Fibroblast of skin of right biceps (primary cell): ENCODE measurements at places on chromosomes 12 and 14.
A peak's percentile ranks its signal among the peaks of the same experiment; 100 is the strongest.

GRCh38 chr14:68520637-68521556 lies 272.0 kb downstream of the ZFP36L1 start:
- DNase-seq: no peak

DNA sequence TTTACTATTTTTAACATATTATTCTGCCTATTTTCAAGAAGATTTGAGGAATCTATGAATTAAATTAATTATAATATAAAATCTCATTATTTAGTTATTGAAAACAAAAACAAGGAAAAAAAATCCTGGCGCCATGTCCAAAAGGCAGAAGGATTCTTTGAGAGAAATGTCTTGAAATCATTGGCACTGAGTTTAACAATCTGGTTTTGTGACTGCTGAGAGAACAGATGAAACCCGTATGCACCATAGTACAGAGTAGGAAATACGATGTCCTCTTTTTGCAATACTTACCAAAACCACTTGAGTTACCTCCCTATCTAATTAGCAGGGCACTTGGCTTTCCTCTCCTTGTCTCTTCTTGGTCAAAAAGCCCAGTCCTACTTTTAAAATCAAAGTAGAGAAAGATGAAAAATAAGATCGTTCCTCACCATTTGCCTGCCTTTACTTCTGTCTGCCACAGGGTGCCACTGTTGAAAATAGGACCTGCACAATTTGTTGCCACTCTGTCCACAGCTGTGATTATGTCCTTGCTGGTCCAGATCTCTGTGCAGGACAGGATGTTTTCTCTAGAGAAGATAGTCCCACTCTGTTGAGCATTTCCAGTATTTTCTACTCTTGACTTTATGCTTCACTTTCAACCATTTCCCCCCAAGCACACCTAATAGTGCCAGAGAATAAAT lies 179.7 kb downstream of the PDZRN4 start:
- DNase-seq: no peak

GRCh38 chr12:24081606-24082005 lies 132.1 kb upstream of the SOX5 start:
- DNase-seq: no peak

GRCh38 chr14:70896981-70897380 lies 10.3 kb upstream of the PCNX1 start:
- peak; percentile 53 for DNase-seq

DNA sequence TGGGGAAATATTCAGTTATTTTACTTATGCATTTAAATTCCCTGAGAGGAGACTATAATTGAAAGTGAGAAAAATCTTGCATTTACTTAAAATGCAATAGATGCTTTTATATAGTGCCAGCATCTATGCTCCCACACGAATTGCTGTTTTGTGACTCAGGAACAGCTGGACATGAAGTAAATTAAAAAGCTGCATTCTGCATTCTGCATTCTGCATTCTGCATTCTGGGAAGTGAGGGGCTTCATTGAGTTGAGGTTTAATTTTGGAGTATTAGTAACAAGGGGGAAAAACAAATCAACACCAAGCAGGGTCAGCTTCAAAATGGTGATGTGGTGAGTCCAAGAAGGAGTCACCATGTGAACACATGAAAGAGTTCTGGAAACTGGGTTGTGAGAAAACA lies 101.2 kb downstream of the C12orf50 start:
- DNase-seq: no peak

GRCh38 chr14:92624764-92625163 lies 111.2 kb downstream of the RIN3 start:
- DNase-seq: no peak

- no peak for DNase-seq
These were observed 2.6 kb downstream of the WSCD2 start for GRCh38 chr12:108131657-108132126.

DNA sequence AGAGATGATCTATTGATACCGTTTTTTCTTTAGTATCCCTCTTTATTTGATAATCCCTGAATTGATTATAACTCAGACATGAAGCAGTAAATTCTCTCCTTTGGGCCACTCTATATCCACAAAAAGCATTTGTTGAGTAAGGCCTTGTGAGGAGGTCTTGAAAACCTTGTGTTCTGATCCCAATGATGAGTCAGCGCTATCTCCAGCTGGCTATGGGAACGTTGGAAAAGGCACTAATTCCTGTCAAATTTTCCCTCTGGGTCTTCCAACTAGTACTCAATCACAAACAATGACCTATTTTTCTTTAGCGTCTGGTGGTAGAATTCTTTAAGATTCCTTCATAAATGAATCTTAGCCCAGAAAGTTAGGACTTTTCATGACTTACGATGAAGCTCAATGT lies 168.4 kb upstream of the LRIG3 start:
- DNase-seq: peak; percentile 65

DNA sequence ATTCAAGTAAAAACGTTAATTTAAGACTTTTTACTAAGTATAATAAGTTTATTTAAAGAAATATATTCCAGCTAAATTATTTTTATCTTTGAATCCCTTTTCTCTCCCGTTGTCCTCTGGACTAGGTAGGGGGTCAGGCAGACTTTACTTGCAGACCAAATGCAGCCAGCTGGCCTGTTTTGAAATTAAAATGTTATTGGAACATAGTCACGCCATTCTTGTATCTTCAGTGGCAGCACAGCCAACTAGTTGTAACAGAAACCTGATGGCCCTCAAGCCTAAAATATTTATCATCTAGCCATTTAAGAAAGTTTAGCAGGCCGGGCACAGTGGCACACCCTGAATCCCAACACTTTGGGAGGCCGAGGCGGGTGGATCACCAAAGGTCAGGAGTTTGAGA lies 52.7 kb downstream of the BCAT1 start:
- DNase-seq: no peak

GRCh38 chr12:116425256-116426193 lies 133.7 kb upstream of the MAP1LC3B2 start:
- peak; percentile 19 for DNase-seq

DNA sequence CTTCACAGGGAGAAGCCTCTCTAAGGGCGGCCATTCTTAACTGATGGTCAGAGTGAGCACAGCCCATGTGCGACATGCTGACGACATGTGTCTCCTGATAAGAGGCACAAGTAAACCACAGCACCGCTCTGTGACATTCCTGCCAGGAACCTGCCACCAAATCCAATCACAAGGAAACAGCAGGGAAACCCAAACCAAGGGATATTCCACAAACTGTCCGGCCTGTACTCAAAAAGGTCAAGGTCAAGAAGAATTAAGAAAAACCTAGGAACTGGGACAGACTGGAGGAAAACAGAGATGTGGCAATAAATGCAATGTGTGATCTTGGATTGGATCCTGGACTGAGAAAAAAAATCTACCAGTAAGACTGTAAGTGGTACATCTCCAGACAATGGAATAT lies 91.9 kb downstream of the SYNE3 start:
- DNase-seq: no peak

DNA sequence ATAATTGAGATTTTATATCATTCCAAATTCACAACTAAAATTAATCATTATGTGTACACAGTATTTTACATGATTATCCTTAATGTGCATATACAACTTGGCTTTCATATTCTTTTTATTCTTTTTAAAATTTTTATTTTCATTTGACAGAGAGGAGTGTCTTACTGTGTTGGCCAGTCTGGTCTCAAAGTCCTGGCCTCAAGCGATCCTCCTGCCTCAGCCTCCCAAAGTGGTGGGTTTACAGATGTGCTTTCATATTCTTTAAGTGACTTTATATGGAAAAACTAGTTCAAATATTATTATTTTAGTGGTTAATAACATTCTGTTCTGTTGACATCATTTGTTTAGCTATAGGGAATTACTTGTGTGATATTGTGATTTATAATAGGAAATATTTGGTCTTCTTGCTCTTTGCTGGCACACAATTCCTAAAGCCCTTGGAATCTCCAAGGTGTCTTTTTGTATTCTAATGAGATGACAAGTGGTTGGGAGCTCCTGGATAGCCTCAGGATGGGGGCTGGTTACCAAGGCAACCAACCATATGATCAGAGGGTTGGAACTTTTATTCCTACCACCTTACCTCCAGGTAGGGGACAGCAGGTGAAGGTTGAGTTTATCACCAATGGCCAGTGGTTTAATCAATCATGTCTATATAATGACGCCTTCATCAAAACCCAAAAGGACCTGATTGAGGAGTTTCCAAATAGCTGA lies 16.0 kb upstream of the ZNF410 start:
- no peak for DNase-seq

GRCh38 chr12:114679942-114680341 lies 4.0 kb downstream of the TBX3 start:
- DNase-seq: no peak

GRCh38 chr12:188910-189621 lies 24.9 kb downstream of the SLC6A12 start:
- peak; percentile 63 for DNase-seq

- no peak for DNase-seq
These were observed 11.8 kb downstream of the AHNAK2 start for GRCh38 chr14:104966261-104966865.

GRCh38 chr14:92259613-92260357 lies 63.2 kb upstream of the SLC24A4 start:
- no peak for DNase-seq

GRCh38 chr12:49439042-49439441 lies 71.8 kb downstream of the SPATS2 start:
- no peak for DNase-seq

DNA sequence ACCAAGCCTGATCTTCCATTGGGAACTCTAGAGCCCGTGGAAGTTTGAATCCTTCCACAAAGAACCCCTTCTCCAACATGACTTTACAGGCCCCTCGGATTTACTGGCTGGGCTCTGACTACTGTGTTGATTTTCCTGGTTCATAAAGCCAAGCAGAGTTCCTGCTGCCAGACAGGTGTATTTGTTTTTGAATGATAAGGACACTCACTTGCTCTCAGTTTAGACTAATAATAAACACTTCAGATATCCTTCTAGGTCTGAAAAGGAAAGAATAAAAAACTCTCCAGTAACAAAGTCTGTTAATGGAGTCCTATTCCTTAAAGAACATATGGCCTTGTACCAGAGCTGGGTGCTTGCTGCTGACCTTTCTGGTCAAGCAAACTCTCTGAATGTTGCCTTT lies 31.0 kb downstream of the SIX1 start:
- DNase-seq: no peak

DNA sequence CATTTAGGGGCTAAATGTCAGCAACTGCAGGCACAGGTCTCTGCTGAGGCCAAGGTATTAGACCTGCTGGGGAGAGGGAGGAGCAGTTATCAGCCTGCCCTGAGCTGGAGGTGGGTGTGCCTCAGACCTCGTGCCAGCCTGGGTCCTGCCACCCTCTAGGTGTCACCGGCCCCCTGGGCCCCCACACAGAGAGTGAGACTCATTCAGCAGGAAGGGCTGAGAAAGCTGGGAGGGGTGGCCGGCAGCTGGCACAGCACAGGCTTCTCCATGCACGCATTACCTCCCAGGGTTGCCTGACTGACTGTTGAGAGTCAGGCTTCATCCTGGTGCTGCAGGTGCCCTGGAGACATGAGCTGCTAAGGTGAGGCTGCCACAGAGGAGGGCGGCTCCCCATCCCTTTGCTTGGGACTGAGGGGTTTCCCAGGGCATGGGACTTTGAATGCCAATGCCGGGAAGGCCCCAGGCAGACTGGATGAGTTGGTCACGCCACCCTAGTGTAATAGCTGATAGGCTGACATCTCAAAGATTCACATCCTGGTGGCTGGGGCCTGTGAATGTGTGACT lies 75.3 kb upstream of the C14orf180 start:
- no peak for DNase-seq

DNA sequence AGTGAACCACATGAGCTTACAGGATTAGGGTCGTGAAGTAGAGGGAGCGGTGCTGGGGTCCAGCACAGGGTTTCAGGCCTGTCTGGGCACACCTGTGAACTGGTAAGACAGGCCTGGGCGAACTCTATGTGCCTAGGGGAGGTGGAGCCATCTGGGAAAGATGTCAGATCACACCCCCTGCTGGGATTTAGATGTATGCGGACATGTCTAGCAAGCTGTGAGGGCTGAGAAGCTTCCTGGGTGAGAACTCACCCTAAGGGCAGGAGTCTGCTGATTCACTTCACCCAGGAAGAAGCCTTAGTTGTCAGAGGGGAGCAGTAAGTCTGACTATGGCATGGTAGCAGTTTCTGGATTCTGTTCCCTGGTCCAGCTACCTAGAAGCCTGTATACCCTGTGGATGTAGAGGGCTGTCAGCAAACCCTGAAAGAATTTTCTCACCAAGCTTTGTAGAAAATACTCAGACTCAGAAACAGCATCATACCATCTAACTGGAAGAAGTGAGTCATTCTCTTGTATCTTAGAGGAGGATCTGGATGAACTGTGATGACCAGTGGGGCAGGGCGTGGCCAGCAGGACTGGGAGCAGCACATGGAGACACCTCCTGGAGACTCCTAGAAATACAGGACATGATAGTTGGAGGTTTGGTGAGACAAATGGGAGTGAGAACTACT lies 11.2 kb upstream of the PYGL start:
- peak; percentile 97 for DNase-seq

GRCh38 chr14:95231966-95232633 lies 74.8 kb upstream of the DICER1 start:
- no peak for DNase-seq

- DNase-seq: no peak
These were observed 2.2 kb downstream of the GABARAPL1 start for GRCh38 chr12:10214895-10215267.
